ENCODE measurements at places on chromosomes 1 and 21.

- peak; percentile 36 for DNase-seq
These were observed 69.7 kb upstream of the PDE9A start for GRCh38 chr21:42583477-42584295.

DNA sequence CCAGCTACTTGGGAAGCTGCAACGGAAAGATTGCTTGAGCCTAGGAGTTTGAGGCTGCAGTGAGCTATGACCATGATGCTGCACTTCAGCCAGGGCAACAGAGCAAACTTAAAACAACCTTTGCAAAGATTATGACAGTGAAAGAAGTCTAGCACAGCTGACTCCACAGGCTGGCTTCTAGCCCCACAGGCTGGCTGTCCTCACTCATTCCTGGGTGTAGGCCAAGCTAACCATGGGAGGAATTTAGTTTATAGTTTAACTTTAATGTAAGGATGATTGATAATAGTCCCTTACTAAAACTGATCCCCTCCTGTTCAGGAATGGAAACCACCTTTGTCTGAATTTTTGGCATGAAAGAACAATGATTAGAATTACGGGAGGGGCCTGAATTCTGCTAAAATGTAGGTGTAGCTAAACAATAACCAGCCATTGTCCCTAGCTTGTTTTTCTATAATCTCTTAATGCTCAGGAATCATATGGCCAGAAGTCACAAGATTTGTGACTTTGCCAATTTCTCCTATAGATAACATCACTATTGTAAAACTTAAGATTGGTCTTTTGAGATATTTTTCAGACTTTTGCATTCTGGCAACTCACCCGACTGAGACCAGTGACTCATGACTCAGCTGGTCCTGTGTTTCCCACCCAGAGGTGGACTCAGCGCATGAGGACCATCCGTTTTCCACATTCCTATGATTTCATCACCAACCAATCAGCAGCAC, 28.1 kb upstream of the SGIP1 start:
- no peak for DNase-seq

GRCh38 chr1:209486861-209487593, 96.5 kb upstream of the CAMK1G start:
- no peak for DNase-seq

DNA sequence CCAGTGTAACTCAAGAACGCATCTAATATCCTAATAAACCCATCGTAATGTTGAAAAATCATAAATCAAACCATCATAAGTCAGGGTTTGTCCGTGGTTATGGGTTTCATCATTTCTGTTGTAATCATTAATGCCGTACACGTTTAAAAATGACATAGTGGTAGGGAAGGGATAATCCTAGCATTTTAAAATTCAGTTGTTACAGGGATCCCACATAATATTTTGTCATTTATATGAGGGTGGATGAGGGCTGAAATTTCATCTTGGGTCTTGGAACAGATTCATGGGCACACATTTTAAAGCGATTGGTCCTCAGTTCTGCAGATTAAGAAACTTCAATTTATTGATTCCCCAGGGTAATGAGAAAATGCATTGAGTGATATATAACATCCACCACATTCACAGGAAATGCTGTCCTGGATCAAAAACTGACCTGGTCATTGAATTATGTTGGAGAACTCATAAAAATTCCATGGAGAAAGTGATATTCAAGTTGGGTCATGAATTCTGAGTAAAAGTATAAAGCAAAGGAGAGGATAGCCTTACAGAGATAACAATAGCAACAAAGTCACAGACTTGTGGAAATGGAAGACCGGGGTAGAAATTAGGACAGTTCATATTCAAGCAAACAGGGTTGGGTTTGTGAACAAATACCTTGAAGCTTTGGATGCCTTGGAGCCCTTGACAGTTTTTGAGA, 1527.3 kb upstream of the TPTE start:
- no peak for DNase-seq

DNA sequence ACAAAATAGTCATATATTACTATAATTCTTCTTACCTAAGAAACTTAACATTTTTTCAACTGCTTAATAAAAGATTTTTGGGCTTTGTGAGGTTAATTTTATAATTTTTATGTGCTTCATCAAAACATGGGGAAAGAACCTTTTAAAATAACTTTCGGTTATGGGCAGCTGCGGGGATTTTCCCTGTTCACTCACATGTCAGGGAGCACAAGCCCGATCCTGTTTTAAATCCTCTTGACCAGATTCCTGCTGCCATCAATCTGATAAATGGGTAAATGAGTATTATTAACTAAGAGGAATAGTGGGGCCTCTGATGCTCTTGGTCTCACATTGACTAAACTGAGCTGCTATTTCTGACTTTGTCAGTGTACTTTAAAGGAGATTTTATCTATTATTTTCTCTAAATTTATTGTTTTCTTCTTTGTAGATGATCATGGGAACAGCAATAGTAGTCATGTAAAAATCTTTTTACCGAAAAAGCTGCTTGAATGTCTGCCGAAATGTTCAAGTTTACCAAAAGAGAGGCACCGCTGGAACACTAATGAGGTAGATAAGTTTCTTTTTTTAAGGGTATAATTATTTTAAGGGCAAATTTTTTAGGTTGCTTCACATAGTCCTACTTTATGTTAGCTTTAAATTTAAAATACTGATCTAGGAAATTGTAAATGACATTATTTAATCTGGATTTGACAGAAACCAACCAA, 39.6 kb downstream of the CAMTA1 start:
- DNase-seq: no peak

DNA sequence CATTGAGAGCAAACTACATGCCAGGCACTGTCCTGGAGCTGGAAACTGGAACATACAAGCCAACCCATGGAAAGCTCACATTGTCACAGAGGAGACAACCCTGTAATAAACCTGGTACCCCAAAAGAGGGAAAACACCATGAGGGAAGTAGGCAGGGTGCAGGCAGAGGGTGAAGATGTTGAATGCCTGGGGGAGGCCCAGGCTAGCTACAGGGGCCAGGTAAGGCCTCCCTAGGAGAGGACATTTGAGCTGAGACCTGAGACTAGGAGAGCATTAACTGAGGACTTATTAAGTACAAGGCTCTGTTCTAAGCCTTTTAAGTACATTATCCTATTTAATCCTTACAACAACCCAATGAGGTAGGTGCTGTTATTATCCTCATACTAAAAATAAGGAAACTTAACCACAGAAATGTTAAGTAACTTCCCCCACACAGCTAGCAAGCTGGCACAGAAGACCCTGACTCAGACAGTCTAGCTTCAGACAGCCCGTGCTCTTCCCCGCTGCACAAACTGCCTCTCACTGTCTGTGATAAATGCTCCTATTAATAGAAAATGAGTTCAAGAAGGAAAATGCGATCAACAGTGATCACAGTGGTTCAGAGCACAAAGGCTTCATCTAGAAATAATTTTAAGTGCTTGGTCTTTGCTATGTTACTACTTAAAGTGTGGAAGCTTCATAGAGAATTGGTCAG, 41.8 kb downstream of the ZNF281 start:
- no peak for DNase-seq

DNA sequence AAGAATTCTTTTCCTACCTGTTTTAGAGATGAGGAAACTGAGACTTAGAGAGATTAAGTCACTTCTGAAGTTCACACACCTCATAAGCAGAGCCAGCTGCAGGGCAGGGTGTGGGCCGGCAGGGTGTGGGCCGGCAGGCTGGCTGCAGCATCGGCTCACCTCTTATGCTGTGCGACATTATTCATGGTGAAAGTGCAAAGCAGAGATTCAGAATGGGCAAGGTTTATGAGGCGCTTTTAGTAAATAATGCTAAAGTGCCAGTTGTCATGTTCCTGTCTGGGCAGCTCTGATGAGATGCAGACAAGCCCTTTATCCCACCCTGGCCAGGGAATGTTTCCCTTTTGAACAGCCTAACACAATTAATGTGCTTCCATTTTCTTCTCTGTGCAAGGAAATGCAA, 14.6 kb downstream of the MAB21L3 start:
- DNase-seq: no peak

- DNase-seq: no peak
These were observed 16.3 kb upstream of the H3-3A start for GRCh38 chr1:226046240-226046639.

Measured in right forelimb (tissue), 1 donor.